ENCODE measurements at places on chromosomes 2 and 18.

- DNase-seq = no peak
Observed at GRCh38 chr2:237287872-237288271, 126.1 kb downstream of the COL6A3 start.

DNA sequence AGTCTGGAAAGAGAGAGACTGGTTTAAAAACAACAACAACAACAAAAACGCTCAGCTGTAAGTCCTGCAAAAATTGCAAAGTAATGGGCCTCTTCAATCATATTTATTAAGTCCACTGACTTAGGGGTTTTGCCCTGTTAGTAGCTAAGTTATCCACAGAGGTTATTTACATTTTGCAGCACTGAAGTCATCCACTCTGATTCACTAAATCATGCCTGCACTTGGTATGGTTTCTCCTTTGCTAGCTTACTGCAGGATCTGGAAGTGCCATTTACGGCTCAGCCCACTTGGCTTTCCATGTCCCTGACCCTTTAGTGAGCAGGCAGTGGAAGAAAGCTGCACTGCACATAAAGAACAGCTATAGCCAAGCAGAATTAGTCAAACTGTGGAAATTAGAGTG is 484.4 kb downstream of the NRXN1 start:
- no peak for DNase-seq

- DNase-seq = no peak
Observed at GRCh38 chr2:151264157-151264825, 2.6 kb upstream of the RBM43 start.

DNA sequence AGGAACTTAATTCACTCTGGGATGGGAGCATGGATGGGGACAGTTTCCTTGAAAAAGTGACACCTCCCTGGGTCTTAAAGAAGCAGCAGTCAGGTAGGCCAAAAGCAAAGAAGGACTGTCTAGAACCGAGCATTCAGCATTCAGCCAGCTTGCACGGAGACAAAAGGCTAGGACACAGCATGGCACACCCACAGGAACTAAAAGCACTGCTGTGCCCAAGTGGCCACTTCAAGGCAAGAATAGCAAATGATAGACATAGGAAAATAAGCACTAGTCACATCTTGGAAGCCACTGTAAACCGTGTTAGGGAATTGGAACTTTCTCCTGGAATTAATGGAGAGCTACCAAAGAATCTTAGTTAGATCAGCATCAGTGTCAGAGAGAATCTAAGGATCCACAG is 47.0 kb downstream of the LRP2 start:
- no peak for DNase-seq

DNA sequence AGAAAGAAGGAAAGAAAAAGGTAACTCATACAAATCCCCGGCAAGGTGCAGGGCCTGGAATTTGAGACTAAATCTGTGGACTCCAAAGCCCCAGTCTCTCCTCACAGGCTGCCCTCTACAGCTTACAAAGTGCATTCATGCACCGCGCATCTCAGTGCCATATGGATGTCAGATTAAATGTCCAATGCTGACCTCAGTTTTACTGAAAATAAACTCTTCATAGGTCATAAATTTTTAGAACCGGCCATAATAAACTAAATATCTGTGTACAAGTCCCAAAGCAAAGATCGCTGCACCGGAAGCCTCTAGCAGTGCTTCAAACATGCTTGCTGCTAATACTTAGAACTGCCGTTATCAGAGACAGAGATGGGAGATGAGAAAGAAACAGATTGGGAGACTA is 17.7 kb downstream of the ST6GAL2 start:
- no peak for DNase-seq

DNA sequence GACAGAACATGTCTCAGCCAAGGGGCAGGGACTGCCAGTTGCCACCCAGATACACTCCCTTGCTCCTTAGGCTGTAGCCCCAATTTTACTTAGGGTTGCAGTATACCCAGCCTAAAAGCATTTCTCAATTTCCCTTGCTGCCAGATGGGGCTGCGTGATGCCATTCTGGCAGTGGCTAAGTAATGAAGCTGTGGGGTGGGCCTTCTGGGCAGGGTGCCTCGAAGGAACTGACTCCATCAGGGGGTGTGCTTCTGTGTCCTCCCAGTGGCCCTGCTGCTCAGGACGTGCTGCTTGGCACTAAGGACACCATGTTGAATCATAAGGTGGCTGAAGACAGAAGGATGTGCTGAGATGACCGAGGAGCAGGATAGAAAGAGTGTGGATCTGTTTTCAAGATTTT is 74.2 kb downstream of the VWA3B start:
- no peak for DNase-seq

GRCh38 chr2:184769686-184770085 is 171.4 kb downstream of the ZNF804A start:
- no peak for DNase-seq

DNA sequence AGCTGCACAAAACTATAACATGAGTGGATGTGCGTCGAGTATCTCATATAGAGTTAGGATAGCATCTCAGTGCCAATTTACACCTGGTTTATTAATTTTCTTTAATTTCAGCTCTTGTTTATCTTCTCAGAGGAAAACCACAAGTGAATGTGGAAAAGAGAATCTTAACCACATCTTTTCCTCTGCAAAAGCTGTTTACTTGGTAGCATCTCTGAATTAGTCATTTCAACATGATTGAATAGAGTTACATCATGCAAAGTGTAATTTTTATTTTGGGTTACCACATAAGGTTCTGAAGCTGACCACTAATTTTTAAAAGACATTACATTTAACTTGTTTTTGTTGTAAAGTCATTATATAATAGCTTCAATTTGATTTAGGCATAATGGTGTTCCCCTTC is 83.8 kb upstream of the FAM237A start:
- no peak for DNase-seq

- DNase-seq = no peak
Observed at GRCh38 chr2:149716687-149717086, 129.1 kb upstream of the MMADHC start.

DNA sequence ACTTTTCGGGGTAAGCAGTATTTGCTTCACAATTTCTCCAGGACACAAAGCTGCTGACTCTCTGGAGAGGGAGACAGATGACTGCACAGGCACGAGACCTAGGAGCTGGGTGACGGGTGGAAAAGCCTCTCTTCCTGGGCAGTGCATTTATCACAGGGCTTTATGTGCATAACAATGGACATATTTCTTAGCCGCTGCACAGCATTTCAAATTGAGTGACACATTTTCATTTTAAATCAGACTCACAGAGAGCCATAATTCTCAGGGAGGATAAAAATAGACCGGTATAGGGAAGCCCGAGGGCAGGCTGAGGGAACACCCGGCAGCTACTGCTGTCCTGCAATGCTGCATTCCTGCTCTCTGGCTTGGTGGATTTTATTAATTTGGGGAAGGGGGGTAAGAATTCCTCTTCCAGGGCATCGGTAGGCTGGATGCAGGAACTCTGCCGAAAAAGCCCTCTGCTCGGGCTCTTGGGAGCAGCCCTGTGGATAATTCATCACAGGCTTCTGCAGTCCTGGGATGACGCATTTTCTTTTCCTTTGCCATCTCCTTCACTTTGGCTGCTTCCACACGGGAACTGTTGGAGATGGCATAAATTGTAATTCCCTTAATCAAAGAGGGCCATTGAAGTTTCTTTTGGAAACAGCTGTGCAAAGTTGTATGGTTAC is 108.1 kb upstream of the ACAA2 start:
- no peak for DNase-seq

DNA sequence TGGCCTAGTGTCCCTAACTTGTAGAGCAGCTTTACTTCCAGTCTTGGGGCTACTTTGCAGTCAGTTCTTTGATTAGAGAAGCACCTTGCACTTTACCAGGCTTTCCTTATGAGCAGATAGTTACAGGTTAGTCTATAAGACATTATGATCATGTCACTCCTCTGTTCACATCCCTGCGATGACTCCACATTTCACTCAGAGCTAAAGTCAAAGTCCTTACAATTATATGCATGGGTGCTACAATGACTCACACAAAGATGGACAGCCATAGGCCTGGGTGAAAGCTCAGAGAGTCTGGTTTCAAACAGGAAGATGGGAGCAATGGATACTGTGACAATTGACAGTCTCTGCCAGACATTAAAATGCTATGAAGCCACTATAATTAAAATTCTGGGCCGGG is 27.1 kb upstream of the SSB start:
- DNase-seq = no peak

DNA sequence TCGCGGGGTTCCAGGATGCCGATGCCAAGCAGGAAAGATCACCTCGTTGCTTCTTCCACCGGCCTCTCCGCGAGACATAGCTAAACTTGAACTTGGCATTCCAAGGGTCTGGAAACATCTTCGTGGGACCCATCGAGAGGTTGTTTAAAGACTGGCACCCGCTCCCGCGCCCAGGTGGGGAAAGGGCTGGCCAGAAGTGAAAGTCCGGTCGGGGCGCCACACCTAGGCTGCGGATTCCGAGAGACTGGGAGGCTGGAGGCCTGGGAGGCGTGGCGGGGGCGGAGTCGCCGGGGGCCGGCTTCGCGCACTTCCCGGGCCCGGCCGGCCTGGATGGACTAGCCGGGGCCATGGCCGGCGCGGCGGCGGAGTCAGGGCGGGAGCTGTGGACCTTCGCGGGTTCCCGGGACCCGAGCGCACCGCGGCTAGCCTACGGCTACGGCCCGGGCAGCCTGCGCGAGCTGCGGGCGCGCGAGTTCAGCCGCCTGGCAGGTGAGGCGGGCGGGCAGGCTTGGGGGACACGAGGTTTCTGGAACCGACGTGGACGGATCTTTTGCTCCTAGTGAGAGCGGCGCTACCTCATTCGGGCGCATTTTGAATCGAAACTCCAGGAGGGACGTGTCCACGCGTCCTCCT is at the start of gene MOCOS:
TSS of gene MOCOS (plus strand) at position 305 of the 633 bp plus-strand sequence. CDS start at position 348, 43 bp downstream.
- DNase-seq = peak; percentile 84

Measured in urothelium cell line (cell line).